DMS 273 treated with DMSO at 0.1 percent for 48 hours (cell line): ENCODE measurements at places on chromosomes 1 and 21.

GRCh38 chr1:158002022-158002630 is 8.7 kb downstream of the KIRREL1 start:
- DNase-seq, result no peak

GRCh38 chr21:23522751-23523150 is 2084.5 kb downstream of the MRPL39 start:
- no peak for DNase-seq

DNA sequence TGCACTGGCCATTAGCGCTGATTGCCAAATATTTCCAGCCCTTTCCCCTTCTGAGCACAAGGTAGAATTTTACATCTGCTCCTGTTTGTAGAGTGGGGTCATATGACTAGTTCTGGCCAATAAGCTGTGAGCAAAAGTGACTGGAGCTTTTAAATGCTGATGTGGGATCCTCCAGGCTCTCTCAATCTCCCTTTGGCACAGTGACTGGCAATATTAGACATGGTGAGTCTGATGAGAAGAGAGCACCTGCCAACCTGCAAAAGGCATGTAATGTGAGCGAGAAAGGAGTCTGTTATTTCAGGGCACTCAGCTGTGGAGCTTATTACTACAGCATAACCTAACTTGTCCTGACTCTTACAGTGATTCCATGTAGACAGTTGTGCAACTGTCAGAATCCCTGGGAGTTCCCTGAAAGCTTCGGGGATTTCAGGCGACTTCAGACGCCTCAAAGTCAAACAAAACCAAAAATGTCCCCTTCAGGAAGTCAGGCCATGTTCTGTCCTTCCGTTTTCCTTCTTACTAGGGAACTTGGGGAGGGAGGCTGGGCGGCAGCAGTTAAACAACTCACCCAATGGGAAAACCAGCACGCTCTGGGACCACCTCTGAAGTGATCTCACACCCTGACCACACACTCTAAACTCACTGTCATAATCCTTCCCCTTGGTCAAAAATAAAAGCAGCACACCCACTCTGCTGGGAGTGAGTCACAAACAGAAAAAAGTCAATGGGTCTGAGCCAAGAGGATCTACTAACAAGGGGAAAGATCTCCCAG is 3.6 kb upstream of the RASSF5 start:
- no peak for DNase-seq

GRCh38 chr21:16330908-16331268 is 601.1 kb downstream of the USP25 start:
- no peak for DNase-seq

DNA sequence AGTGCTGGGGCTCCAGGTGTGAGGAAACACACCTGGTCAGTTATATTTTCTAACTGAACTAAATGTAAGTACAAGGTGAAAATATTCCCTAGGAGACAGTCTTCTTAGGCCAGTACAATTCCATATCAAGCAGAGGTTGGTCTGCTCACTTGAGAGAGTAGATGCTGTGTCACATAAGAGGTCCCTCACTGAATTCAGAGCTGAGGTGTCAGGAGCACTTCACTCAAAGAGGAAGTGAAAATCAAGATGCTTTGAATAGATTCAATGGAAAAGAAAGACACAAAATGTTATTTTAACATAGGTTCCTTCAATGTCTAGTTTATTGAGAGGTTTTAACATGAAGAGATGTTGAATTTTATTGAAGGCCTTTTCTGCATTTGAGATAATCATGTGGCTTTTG is 4.3 kb upstream of the FCRL3 start:
- no peak for DNase-seq

DNA sequence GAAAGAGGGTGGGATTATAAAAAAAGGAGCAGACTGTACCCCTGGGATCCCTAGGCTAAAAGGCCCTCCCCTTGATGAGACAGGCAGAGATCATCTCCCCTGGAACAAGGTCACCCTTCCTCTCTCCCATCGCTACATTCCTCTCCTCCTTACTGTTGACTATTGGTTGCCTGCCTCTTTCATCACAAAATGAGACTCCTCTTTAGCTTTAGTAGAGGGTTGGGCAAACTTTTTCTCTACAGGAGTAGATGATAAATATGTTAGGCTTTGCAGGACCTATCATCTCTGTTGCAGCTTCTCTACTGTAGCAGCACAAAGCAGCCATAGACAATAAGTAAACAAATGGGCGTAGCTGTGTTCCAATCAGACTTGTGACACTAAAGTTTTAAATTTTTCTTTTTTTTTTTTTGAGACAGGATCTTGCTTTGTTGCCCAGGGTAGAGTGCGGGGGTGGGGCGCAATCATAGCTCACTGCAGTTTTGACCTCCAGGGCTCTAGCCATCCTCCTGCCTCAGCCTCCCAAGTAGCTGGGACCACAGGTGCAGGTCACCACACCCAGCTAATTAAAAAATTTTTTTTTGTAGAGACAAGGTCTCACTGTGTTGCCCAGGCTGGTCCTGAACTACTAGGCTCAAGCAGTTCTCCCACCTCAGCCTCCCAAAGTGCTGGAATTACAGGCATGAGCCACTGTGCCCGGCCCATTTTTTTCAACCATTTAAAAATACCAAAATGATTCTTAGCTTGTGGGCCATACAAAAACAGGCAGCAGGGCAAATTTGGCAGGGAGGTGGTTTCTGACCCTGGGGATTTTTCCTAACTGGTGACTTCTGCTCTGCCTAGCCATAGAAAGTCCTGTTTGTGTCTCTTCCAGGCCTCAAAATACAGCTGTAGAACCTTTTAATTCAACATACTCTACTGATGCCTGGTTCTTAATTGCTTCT is 15.1 kb downstream of the MCL1 start:
- no peak for DNase-seq

DNA sequence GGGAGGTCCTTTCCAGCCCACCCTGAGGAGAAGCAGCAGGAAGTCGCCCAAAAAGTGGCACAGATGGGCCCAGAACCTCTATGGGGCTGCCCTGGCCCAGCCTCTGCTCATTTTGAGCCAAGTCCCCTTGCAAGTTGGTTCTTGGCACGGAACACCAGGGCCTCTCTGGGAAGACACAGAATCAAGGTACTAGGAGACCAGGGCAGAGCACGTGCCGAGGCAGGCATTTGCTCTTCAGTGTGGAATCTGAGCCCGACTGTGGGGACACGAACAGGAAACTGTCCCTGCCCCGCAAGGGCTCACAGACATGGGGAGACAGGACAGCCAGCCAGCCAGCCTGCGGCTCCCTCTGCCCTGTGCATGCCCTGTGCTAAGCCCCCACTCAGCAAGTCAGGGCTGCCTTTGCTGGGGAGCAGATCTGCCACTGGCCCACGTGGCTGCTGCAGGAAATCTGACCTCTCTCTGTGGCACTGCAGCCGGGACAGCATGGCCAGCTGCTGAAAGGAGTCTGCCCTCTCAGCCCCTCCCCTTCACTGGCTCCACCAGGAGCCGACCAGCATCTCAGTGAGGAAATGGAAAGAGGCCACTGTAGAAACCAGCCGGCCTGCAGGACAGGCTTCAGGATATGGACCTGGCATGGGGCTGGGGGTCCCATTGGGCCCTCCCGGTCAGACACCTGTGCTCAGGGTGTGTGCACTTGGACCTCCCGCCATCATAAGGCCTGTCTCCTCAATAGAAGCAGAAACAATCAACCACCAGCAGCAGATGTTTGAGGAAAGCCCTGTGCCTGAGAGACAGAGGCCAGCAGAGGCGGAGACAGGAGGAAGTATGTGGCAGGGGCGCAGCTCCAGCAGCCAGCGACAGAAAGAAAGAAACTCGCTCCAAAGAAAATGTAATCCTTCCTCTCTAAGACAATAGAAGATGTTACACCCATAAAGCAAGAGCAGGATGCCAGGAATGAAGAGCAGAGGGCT is 3.7 kb downstream of the ARHGEF16 start:
- DNase-seq, result no peak

GRCh38 chr1:178121883-178122282 is 28.0 kb downstream of the RASAL2 start:
- no peak for DNase-seq

- no peak for DNase-seq
Observed at GRCh38 chr1:8408151-8408839, 90.4 kb downstream of the SLC45A1 start.

- DNase-seq, result no peak
Observed at GRCh38 chr1:85940656-85941306, 215.8 kb downstream of the COL24A1 start.

DNA sequence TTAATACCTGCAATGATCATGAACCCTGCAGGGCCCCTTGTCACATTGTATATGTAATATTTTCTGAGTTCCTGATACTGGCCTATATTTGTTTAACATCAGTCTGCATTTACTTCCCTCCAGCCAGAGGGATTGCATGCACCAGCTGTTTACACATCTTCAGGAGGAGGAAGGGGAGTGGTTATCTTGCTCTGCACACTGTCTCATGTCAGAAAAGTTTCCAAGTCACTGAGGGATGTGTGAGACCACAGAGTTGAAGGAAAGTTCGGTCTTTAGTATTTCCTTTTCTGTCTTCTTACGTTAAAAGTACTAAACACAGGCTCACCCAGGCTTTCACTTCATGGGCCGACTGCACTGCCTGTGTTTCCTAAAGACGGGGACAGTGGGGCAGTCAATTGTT is 574.1 kb downstream of the LMO4 start:
- no peak for DNase-seq

DNA sequence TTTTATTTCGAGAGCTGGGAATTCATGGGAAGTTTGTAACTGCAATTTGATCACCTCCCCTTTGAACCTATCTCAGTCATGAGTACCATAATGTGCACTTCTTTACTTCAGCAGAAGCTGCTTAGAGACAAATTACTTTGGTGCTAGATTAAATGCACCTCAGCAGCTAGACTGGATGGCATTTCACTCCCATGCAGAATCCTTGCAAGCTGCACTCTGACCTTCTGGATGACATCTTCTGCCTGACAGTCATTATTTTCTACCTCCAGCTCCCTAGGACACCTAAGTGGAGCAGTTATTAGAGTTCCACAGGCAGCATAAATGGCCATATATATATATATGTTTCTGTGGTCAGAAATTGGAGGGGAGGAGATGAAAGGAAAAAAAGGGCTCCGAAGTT is 366.0 kb upstream of the TMPRSS15 start:
- DNase-seq, result no peak

GRCh38 chr1:44862829-44863401 is 19.9 kb upstream of the PTCH2 start:
- no peak for DNase-seq

- no peak for DNase-seq
Observed at GRCh38 chr1:89363638-89364536, at the start of gene GBP6. GBP6 (plus strand) TSS chr1:89364059; CDS start chr1:89368552, 4,493 bp downstream.

DNA sequence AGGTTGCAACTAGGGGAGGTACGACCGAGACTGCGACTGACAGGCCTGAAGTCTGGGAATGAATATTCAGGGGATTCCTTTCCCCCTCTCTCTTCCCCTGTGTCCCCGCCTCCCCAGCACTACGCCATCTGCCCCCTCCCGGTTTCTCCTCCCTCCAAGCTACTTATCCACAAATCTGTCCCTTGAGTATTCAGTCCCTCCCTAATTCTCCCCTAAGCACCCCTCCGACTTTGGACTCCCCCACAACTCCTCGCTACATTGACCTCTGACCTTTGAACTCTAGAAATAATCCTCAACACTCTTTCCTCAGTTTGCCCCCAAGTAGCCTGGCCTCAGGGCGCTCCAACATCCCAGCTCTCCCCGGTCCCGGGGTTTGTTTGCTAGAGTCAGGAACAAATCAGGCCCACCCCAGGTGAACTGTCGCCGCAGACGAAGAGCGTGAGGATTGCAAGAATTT is 393 bp downstream of the LYSMD1 start:
- DNase-seq, result peak; percentile 100

GRCh38 chr1:207103892-207104373 is at the start of gene C4BPA:
C4BPA (plus strand) TSS chr1:207104233; CDS start chr1:207113026, 8,793 bp downstream.
- no peak for DNase-seq

- DNase-seq, result no peak
Observed at GRCh38 chr21:25409978-25410377, 197.3 kb downstream of the MRPL39 start.

DNA sequence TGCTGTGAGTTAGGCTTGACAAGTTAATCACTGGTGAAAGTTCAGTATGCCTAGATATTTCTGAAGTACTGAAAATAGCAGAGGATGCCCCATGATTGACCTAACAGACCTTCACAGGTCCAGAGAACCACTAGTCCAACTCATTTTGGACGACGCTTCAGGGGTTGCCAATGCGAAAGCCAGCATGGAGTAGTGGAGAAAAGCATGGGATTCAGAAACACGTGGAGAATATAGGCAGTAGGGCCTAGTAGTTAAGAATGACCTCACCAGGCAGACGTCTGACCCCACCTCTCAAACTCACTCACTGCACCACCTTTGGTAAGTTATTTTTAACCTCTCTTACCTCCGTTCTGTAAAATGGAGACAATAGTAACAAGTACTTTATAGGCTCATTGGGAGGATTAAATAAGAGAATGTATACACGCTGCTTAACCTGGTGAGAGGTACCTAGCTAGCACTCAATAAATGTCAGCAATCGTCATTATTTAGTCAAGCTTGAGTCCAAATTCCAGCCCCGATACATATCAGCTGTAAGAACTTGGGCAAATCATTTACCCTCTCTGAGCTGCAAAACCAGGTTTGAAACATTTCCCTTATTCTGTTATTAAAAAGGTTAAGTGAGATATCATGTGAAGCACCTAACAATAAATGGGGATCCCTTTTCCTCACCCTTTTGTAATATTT is 13.2 kb downstream of the PLPP3 start:
- DNase-seq, result no peak

- DNase-seq, result no peak
Observed at GRCh38 chr1:52659851-52660596, 27.1 kb downstream of the SHISAL2A start.

DNA sequence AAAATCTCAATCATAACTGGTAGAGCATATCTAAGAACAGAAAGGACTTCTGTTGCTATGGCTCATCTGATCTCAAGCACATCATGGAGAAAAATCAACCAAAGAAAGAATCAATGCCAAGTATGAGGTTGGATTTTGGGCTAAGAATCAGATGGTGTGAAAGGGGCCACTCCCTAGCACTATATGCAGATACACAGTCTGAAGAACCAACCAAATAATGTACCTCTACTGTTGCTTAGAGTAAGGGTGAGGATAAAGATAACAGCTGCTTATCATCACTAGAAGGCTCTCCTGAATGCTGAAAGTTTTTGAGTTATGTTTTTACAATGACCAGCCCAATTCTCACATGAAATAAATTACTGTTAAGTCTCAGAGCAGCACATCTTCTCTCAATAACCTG is 35.6 kb downstream of the ST7L start:
- DNase-seq, result no peak

- DNase-seq, result peak; percentile 48
Observed at GRCh38 chr1:161198194-161198896, 509 bp downstream of the ADAMTS4 start.

GRCh38 chr1:235468970-235469369 is 35.3 kb downstream of the B3GALNT2 start:
- no peak for DNase-seq

- DNase-seq, result no peak
Observed at GRCh38 chr1:197374428-197374827, 106.4 kb downstream of the CRB1 start.

- DNase-seq, result no peak
Observed at GRCh38 chr1:174689524-174689923, 241.8 kb downstream of the GPR52 start.

DNA sequence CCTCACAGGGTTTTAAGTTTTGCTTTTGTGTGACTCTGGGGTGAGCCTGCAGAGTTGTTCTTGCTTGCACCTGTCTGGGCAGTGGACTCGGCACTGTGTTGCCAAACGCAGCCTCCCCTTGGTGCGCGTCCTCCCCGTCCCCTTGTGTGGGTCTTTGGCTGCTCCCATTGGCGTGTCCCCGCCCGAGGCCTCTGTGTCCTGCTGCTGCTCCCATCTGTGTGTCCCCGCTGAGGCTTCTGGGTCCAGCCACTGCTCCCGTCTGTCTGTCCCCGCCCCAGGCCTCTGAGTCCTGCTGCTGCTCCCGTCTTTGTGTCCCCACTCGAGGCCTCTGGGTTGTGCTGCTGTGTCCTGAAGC is 62.8 kb downstream of the PCNT start:
- no peak for DNase-seq

GRCh38 chr1:232978091-232978634 is 27.8 kb downstream of the NTPCR start:
- DNase-seq, result no peak
